Smooth muscle cell of the pulmonary artery (primary cell): ENCODE measurements at places on chromosomes 13 and 19. TPM values are rescaled to one million over a fixed set of nuclear protein-coding genes. Genes with fewer than 3 reads are reported as not detected.

Gene PCDH9
- 3.8 and 26.2 TPM in 2 replicates for total RNA-seq

Gene ZNF846
- total RNA-seq, result 9.7 and 18.0 TPM in 2 replicates

Gene ICAM5
- total RNA-seq, result 2.3 and 2.5 TPM in 2 replicates

Gene MZF1
- total RNA-seq, result 20.5 and 30.5 TPM in 2 replicates

Gene NDUFS7
- 46.2 and 51.7 TPM in 2 replicates for total RNA-seq

Gene SHISA7
- not detected in 2 replicates for total RNA-seq

Gene PLPPR3
- 0.30 TPM in 1 of 2 replicates, not detected in the other for total RNA-seq

Gene ZNF829
- 2.6 and 3.4 TPM in 2 replicates for total RNA-seq

Gene KLF2
- total RNA-seq, result 5.1 and 11.7 TPM in 2 replicates
